ENCODE measurements at places on chromosomes 4 and X.

DNA sequence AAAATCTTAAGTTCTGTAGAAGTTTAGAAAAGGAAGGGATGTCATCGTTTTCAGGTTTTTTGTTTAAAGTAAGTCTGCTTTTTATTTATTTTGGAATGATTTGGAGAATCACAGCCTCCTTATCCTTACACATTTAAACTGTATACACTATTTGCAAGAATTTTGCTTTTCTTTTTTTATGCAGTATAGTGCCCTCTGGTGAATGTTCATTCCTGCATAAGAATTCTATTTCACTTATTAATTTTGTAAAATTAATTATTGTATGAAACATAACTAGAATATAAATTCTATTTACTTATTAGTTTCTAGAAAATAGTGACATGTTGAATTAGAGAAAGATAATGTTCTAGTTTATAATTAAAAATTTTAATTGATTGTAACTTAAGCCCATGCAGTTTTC, 44.6 kb downstream of the DACH2 start:
- no peak for DNase-seq

- DNase-seq: no peak
These were observed 20.8 kb downstream of the FGFRL1 start for GRCh38 chr4:1031956-1032795.

DNA sequence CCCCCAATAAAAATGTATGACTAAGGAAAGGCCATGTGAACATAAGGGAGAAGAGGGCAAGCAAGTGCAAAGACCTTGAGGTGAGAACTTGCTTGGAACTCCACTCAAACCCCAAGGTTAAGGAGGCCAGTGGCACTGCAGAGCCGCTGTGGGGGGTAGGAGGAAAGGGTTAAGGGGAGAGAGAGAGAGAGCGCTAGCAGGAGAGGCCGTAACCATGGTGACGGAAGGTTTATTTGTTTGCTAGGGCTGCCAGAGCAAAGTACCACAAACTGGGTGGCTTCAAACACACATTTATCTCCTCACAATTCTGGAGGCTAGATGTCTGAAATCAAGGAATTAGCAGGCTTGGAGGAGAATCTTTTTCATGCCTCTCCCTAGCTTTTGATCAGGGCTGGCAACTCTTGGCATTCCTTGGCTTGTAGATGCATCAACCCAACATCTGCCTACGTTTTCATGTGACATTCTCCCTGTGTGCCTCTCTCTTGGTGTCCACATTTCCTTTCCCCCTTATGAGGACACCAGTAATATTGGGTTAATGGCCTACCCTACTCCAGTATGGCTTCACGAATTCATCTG, 35.2 kb downstream of the SMIM20 start:
- DNase-seq: no peak

DNA sequence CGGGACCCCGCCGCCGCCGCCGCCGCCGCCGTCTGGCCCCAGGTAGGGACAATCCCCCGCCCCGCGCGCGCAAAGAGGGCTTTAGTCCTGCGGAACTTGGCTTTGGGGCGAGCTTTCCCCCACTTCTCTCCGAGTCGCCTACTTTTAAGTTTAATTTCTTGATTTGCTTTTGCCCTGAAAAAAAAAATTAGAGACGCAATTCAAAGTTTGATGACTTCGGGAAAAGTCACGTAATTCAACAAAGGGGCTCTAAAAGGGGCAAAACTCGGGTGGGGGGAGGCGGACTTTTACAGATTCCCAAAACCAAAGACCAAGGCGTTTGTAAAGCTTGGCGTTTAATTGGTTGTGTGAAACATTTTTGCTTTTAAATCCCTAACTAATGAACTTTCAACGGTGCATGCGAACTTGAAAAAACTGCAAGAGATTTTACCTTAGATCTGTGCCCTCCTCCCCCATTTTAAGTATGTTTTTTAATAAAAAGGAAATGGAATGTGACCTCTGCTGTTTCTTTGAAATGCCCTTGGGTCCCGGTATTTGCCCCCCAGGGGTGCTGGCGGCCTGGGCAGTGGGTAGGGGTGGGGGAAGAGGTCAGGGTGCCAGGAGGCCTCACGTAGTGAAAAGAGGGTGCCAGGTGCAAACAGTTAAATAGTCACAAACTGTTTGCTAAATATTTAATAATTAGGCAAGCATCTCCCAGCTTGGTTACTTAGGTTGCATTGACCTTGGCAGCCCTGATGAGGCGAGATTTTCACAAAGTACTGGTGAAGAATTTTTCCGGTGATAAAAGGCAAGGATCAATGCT, 209.7 kb downstream of the NWD2 start:
- no peak for DNase-seq

DNA sequence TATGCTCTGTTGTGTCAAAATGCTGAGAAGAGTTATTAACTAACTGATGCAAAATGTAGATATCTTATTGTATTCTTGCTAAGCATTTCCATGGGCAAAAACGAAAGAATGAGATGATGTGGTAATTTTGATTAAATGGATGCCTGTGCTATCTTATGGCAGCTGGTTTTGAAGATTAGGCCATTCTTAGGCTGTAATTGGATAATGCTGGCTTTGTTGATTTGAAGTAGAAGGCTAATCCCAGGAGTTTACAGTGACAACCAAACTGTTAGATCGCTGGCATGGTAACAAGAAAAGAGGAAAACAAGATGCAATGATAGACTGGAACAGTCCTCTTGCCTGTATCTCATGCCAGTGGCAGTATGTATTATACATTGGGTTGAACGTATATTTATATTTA, 74.1 kb upstream of the WDR44 start:
- DNase-seq: no peak

GRCh38 chr4:112648263-112649054, 11.5 kb downstream of the LARP7 start:
- DNase-seq: no peak

GRCh38 chr4:99404595-99405287, 30.4 kb downstream of the ADH7 start:
- no peak for DNase-seq

DNA sequence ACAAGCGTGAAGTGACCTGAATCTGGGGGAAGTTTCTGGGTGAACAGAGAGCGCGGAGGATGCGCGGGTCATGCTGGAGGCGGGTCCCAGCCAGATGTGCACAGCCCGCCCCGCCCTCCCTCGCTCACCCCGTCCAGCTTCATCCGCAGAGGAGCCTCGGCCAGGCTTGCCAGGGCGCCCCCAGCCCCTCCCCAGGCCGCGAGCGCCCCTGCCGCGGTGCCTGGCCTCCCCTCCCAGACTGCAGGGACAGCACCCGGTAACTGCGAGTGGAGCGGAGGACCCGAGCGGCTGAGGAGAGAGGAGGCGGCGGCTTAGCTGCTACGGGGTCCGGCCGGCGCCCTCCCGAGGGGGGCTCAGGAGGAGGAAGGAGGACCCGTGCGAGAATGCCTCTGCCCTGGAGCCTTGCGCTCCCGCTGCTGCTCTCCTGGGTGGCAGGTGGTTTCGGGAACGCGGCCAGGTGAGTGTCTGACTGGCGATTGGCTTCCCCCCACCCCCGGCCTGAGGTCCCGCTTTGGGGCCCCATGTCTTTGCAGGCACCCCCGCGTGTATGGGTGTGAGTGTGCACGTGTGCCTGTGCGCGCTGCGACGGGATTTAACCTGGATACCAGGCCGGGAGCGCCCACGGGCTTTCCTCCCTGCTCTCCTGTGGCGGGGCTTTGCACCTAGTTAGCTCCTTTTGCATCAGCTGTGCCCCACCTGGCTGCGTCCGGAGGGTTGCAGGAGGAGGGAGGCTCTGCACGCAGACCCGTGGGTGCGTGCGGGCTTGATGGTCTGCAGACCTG, at the start of gene EGFL6:
Gene EGFL6 (plus strand): TSS at position 123 of the 782 bp plus-strand sequence. CDS start 261 bp downstream, at position 384.
- no peak for DNase-seq
